Stimulated activated CD8-positive, alpha-beta memory T cell treated with anti-CD3 and anti-CD28 coated beads, Interleukin-4, amount 100 ng/mL, for 4 hours (primary cell): ENCODE measurements at places on chromosomes 11 and 22.

- DNase-seq = no peak
Measured at GRCh38 chr11:73141031-73141308, 1.1 kb downstream of the FCHSD2 start.

DNA sequence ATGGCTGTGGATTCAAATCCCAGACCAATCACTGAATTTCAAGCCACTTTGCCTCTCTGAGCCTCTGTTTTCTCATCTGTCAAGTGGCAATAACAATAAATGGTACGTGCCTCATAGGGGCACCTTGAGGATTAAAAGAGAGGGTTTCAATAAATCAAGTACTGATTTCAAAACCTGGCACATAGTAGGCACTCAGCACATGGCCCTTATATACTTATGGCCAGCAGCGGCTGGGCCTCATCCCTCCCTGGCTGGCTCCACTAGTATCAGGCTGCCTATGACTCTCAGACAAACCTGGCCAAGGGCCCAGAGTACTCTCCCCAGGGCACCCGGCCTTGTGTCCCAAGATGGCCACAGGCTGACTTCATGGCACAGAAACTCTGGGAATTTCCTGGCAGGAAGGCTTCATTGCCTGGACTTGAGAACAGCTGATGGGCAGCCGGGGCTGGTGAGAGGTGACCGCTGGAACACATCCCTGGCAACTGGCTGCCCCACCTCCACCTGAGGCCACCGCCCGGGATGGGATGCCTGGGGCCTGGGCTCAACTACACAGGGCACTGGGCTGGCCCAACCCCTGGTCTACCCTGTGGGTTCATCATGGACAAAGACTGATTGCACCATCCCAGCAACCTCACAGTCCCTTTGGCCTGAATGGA, 3.4 kb downstream of the FADS3 start:
- no peak for DNase-seq

DNA sequence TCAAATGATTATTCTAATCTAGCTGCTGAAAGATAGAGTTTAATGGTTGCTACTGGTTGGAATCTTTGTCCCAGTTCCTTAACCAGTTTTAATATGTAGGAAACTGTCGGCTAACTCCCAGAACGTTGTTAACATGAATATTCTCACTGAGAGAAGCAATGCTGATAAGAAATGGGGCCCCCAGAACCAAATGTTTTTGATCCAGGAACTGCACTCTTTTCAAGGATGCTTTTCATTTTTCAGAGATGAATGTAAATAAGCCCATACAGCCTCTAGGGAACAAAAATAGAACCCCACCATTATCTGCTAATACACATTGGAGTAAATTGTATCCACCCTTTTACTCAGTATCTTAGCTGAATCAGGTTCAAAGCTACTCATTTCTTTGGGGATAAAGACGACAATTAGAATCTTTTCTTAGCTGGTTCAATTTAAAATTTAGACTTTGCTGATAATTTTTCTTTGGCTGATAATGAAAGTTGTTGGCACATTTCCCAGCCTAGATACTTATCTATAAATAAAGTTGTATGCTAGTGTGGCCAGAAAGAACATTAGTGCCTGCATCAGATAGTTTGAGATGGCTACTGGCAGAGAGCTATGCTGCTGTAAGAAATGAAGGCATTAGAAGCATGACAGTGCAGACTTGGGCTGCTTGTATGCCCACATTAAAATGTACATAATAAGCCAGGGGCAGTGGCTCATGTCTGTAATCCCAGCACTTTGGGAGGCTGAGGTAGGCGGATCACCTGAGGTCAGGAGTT, 323.3 kb upstream of the PDGFD start:
- no peak for DNase-seq

- no peak for DNase-seq
Measured at GRCh38 chr11:71453918-71454304, 908 bp downstream of the NADSYN1 start.

GRCh38 chr22:22123118-22123959, 121.2 kb upstream of the VPREB1 start:
- no peak for DNase-seq
